ENCODE measurements at places on chromosomes 7 and 10.

GRCh38 chr7:137453356-137453755 lies 109.8 kb upstream of the PTN start:
- DNase-seq, result no peak
- H3K4me1 ChIP-seq, result no peaks in the 10 kb centered on the region
- no peaks in the 10 kb centered on the region for H3K27me3 ChIP-seq
- H3K27ac ChIP-seq, result no peak overlapping the region
- no peak overlapping the region for H3K4me3 ChIP-seq

DNA sequence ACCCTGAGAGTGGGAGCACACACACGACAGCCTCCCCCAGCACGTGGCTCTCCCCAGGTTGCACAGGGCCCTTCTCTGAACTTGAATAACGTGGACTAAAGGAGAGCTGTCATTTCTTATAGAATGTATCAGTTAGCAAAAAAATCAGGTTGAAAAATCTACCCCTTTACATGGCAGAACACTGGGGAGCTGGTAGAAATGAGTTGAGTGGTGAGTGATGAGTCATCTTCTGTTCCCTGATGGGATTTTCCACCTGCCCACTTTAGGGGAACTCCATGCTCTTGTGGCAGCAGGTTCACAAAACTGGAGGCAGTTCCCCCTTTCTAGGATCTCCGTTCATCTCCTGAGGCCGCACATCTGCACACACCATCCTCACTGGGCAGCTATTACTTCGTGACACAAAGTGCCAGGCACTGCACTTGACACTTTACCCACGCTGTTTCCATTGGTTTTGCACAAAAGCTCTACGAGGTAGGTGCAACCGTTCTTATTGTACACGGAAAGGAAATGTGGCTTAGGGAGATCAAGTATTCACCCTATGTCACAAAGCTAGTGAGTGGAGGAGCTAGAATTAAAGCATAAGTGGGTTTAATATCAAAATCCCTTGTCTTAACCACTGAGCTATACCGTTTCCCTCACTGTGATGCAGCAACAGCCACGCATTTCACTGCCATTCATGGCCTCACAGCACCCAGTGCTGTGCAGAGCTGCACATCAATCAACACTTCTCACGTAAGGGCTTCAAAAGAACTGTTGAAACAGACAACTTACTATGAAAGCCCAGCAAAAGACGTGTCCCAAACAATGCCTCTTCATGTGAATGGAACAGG lies 80.2 kb downstream of the RNF216 start:
- H3K27ac ChIP-seq, result no peak overlapping the region
- no peak overlapping the region for H3K4me3 ChIP-seq
- H3K27me3 ChIP-seq, result no peaks in the 10 kb centered on the region

DNA sequence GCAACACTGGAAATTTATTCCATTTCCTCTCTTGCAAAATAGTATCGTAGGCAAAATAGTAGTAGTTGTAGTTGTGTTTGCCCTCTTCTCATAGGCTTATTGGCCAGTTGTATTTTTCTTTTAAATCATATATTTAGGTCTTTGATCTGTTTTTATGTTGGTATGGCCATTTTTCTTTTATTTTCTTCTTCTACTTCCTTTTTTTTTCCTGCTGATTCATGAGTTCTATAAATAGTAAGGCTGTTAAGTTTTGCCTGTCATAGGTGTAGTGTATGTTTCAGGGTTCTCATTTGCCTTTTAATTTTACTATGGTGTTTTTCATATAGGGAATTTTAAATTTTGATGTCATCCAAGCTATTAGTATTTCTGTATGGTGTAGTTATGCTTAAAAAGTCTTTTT lies 25.4 kb upstream of the MRC1 start:
- H3K27ac ChIP-seq, result no peak overlapping the region
- DNase-seq, result no peak
- no peaks in the 10 kb centered on the region for H3K27me3 ChIP-seq
- no peak overlapping the region for H3K4me3 ChIP-seq
- H3K4me1 ChIP-seq, result peaks cover 3% of the 10 kb centered on the region

DNA sequence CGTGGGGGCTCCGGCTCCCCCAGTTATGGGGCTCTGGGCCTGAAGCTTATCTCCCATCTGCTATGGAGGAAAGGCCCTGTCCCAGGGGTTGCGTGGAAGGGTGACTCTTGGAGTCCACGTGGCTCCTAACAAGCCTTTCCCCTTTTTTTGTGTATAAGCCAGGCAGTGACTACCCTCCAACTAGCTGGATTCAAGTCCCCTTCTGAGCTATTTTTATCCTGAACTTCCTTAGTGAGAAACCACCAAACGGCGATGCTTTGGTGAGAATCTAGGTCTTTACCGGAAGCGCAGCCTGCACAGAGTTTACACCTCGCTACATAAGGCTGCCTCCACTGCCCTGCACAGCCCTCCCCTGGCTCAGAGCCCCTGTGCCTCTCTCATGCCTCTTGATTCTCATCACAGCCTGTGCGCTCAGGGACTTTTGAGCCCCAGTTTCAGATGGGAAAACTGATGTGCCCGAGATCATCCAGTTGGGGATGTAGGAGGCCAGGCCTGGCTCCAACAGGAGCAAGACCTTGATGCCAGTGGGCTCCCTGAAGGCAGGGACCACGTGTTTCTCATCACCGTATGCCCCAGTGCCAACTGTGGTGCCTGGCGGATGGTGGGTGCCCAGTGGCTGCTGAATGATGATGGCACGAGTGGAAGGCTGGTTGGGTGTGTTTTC lies 102.3 kb upstream of the PPIF start:
- peaks cover 47% of the 10 kb centered on the region for H3K36me3 ChIP-seq
- H3K27ac ChIP-seq, result peak overlapping the region; percentile 49
- peaks cover 35% of the 10 kb centered on the region for H3K4me1 ChIP-seq
- DNase-seq, result peak; percentile 28
- H3K4me3 ChIP-seq, result peak overlapping the region; percentile 2

DNA sequence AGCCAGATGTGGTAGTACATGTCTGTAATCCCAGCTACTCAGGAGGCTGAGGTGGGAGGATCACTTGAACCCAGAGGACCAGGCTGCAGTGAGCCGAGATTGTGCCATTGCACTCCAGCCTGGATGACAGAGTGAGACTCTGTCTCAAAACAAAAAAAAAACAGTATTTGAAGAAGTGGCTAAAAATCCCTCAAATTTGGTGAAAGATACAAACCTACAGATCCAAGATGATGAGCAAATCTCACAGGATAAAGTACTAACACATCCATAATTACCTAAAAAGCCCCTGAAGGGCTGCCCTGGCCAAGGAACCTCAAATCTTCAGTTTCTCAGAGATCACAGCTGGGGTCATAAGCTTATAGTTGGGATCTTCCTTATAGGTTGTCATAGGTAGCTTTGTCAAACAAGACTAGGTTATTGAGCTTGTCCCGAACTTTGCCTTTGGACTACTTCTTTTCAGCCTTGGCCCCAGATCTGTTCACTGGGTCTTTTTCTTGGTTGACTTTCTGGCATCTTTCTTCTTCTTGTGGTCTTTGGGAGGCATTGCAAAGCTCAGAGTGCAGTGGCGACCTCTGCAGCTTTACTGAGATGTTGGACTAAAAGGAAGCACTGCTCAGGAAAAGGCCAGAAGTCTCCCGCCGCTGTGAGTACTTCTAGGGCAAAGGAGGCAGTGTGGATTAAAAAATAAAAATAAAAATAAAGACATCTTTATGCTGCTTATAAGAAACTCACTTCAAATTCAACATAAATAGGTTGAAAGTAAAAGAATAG lies 28.6 kb upstream of the SAR1A start:
- H3K27ac ChIP-seq, result no peak overlapping the region
- H3K27me3 ChIP-seq, result no peaks in the 10 kb centered on the region
- DNase-seq, result no peak
- no peak overlapping the region for H3K4me3 ChIP-seq
- H3K4me1 ChIP-seq, result no peaks in the 10 kb centered on the region

GRCh38 chr10:4107285-4107851 lies 322.4 kb upstream of the KLF6 start:
- no peaks in the 10 kb centered on the region for H3K27me3 ChIP-seq
- no peaks in the 10 kb centered on the region for H3K4me1 ChIP-seq
- no peak for DNase-seq
- no peak overlapping the region for H3K4me3 ChIP-seq
- H3K27ac ChIP-seq, result no peak overlapping the region
- no peaks in the 10 kb centered on the region for H3K36me3 ChIP-seq

GRCh38 chr10:102644066-102644645 lies at the start of gene TRIM8:
TRIM8 (plus strand) TSS chr10:102644479; CDS start chr10:102644618, 139 bp downstream.
- H3K27me3 ChIP-seq, result no peaks in the 10 kb centered on the region
- DNase-seq, result peak; percentile 92
- peak within 1 kb of the TSS; percentile 95 for H3K4me3 ChIP-seq
- H3K27ac ChIP-seq, result peak within 1 kb of the TSS; percentile 97

- no peak overlapping the region for H3K27ac ChIP-seq
- H3K27me3 ChIP-seq, result no peaks in the 10 kb centered on the region
- no peak overlapping the region for H3K4me3 ChIP-seq
These were observed 921.4 kb upstream of the CELF2 start for GRCh38 chr10:10096296-10096695.

- DNase-seq, result no peak
- no peak overlapping the region for H3K27ac ChIP-seq
- H3K4me3 ChIP-seq, result no peak overlapping the region
- peaks cover 3% of the 10 kb centered on the region for H3K36me3 ChIP-seq
These were observed 77.8 kb upstream of the LRRC17 start for GRCh38 chr7:102834999-102835398.
